Hair follicle dermal papilla cell (primary cell): ENCODE measurements at places on chromosomes 12 and 14. TPM values are rescaled to one million over a fixed set of nuclear protein-coding genes. Genes with fewer than 3 reads are reported as not detected.

KRT83 gene
- total RNA-seq, result not detected in 2 replicates

BHLHE41 gene
- total RNA-seq, result 8.6 and 9.4 TPM in 2 replicates

CRY1 gene
- 13.6 and 15.1 TPM in 2 replicates for total RNA-seq

VRTN gene
- not detected in 2 replicates for total RNA-seq

FOXA1 gene
- under 0.01 and 0.24 TPM in 2 replicates for total RNA-seq

GALNT16 gene
- total RNA-seq, result 4.0 and 4.9 TPM in 2 replicates

FAIM2 gene
- total RNA-seq, result 0.97 and 1.5 TPM in 2 replicates

PTCSC3 gene
- total RNA-seq, result not detected in 2 replicates

PSMD9 gene
- total RNA-seq, result 47.1 and 60.0 TPM in 2 replicates

RNU4-1 gene
- total RNA-seq, result under 0.01 TPM in 2 replicates

TMEM63C gene
- under 0.01 TPM in 1 of 2 replicates, not detected in the other for total RNA-seq

PRPH gene
- total RNA-seq, result 0.12 and 0.16 TPM in 2 replicates

BEGAIN gene
- not detected in 2 replicates for total RNA-seq

PIANP gene
- total RNA-seq, result 0.24 and 2.1 TPM in 2 replicates

ANO4 gene
- total RNA-seq, result not detected in 2 replicates

EIF2S3B gene
- 1.6 TPM in 2 replicates for total RNA-seq

SMIM41 gene
- total RNA-seq, result 0.16 and 0.24 TPM in 2 replicates

ZNF891 gene
- 0.85 and 1.3 TPM in 2 replicates for total RNA-seq

ACRBP gene
- total RNA-seq, result 0.16 TPM in 1 of 2 replicates, not detected in the other

PAWR gene
- 46.0 and 51.8 TPM in 2 replicates for total RNA-seq

SRRM4 gene
- not detected in 2 replicates for total RNA-seq

P2RX7 gene
- 2.4 TPM in 2 replicates for total RNA-seq

RTL1 gene
- total RNA-seq, result not detected in 2 replicates

ACOT6 gene
- 0.16 TPM in 1 of 2 replicates, not detected in the other for total RNA-seq

PGF gene
- total RNA-seq, result 101 and 129 TPM in 2 replicates

BIN2 gene
- 0.24 TPM in 1 of 2 replicates, not detected in the other for total RNA-seq

LYZ gene
- total RNA-seq, result not detected in 2 replicates

MYRFL gene
- 0.16 TPM in 1 of 2 replicates, not detected in the other for total RNA-seq

BBOF1 gene
- 9.4 and 14.0 TPM in 2 replicates for total RNA-seq

LBHD2 gene
- total RNA-seq, result not detected in 2 replicates

FITM1 gene
- total RNA-seq, result not detected in 2 replicates

KRT79 gene
- total RNA-seq, result not detected in 2 replicates

OTOGL gene
- total RNA-seq, result 0.16 and 0.36 TPM in 2 replicates

RPL10L gene
- total RNA-seq, result not detected in 2 replicates

NANOG gene
- not detected in 2 replicates for total RNA-seq

C3AR1 gene
- total RNA-seq, result 0.16 TPM in 1 of 2 replicates, not detected in the other

LALBA gene
- total RNA-seq, result 0.24 TPM in 1 of 2 replicates, not detected in the other

SCNN1A gene
- 0.85 and 1.5 TPM in 2 replicates for total RNA-seq

TRHDE gene
- total RNA-seq, result 7.8 and 32.8 TPM in 2 replicates
